ENCODE measurements at places on chromosomes 1 and 21.

DNA sequence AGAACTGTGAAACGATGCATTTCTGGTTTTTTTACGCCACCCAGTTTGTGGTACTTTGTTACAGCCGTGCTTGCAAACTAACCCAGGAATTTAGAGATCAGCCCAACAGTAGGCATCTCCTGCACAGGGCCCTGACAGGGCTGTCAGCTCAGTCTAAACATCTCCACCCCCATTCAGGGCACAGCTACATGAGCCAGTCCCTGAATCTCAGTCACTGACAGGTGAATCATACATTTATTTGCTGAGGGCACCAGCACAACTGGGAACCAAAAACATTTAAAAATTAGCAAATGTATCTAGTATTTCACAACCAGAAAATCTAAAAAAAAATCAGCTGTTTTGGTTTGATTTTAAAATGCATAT, 30.7 kb downstream of the PRDX6 start:
- DNase-seq, result no peak

DNA sequence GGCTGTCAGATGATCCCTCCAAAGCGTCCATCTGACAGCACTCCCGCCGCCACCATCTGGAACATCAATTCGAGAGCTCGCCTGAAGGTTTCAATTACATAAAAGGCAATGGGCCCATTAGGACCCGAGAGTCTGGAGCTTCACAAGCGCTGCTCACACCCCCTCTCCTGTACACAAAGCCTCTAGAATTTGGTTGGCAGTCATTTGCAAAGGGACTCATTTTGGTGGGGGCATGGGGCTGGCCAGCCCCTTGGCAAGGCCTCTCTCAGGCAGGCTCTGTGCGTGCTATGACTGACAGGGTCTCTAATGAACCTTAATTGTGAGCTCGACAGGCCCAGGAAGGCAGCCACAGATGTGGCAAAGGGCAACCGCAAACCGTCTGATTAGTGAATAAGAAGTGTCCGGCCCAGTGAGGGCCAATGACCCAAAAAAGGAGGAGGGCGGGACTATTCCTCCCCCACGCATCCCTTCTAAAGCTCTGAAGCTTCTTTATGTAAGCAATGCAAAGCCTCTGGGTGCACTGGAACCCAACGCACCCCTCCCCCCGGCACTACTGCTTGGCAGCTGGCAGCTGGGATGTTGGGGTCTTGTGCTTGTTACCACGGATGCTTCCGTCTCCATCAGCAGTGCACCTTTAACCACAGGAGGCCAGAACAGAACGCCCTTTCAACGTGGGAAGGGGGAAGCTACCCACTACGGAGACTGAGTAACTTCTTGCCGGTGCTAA, 79.4 kb downstream of the CAPZB start:
- DNase-seq, result no peak

GRCh38 chr1:58395355-58395754, 151.2 kb downstream of the OMA1 start:
- peak; percentile 63 for DNase-seq

GRCh38 chr21:29209696-29210095, 79.3 kb downstream of the MAP3K7CL start:
- DNase-seq, result no peak

GRCh38 chr1:18937539-18937938, 18.9 kb downstream of the IFFO2 start:
- no peak for DNase-seq

DNA sequence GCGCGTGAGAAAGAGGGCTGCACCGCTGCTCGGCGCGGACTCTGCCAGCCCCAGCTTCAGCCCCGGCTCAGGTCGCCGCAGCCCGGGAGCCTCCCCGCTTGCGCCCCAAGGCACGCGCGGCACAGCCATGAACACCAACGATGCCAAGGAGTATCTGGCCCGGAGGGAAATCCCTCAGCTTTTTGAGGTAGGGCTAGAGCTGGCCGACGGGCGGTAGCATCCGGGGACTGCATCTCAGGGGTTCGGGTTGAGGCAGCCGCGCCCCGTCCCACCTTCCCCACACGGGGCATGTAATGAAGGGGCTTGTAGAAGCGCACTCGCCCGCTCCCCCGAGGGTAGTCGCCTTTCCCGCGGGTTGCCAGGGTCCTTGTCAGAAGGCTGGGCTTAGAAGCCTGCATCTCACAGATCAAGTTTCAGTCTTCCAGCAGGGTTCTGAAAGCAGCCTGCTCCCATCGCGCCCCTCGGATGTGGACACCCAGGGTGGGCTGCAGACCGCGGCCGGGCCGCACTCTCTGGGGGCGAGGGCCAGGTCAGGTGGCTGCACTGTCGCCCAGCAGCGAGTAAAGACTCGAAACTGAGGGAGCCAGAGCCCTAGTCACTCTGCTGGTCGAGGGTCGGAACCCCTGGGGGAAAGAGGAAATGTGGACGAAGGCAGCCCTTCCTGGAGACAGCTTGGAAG, 507 bp downstream of the AK5 start:
- no peak for DNase-seq

DNA sequence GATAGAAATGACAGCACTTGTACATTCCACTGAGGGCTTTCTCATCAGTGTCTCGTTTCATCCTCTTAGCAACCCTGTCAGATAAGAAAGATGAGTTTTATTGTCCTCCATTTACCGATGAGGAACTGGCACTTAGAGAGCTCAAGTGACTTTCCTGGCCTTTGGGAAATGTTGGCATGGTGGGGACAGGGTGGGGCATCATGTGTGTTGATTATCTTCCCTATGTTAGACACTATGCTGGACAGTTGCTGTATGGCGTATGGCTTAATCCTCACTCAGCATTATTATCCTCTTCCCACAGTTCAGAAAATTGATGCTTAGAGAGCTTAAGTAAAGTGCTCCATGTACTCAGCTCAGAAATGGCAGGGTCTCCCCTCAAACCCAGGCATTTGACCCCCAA, 163.2 kb downstream of the CAMTA1 start:
- no peak for DNase-seq

DNA sequence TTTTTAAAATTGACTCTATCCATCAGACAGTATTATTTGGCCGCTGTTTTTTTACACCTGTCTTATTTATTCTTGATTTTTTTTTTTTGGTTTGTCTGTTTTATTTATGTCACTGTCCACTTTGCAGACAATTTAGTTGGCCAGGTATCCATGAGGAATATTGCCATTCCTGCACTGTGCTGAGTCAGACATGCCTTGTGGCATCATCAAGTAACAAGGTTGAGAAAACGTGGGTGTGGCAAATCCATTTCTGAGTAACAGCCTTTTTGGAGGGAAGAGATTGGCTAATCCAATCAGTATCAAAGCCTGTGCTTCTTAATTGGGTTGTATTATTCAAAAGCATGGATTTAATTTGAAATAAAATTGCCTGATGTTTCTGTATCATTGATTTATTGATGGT, 463.1 kb downstream of the USP25 start:
- no peak for DNase-seq

DNA sequence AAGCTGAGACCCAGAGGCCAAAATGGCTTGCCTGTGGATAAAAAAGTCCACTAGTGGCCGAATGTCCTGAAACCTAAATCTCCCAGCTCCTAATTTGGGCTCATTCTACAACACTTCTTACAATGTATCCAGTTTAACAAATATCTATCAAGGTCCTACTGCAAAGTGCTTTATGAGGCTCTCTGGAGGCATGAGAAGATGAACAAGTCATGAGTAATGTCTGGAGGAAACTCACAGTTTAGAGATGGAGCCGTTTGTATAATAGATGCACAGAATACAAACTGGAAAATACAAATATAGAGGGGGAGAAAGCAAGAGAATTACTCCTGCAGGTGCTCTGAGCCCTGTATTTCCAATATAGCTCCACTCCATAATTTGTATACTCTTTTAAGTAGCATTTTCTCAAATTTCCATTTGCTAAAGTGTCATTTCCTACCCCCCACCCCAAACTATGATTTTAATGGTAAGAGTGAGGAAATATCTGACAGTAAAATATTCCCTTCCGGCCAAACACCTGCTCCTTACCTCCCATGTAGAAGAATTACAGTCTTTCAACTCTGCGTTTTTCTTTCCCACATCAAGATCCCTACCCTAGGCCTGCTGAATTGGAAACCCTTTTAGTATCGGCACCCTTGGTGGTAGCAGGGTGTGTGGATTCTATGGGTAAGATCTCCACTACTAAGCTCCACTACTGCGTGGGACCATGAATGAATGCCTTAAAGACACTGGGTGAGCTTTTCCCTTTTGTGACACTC, 3.3 kb upstream of the ADAMTS5 start:
- DNase-seq, result no peak

GRCh38 chr1:34742667-34743270, 12.1 kb upstream of the GJB5 start:
- no peak for DNase-seq

GRCh38 chr1:205350691-205351141, 6.0 kb downstream of the KLHDC8A start:
- no peak for DNase-seq

DNA sequence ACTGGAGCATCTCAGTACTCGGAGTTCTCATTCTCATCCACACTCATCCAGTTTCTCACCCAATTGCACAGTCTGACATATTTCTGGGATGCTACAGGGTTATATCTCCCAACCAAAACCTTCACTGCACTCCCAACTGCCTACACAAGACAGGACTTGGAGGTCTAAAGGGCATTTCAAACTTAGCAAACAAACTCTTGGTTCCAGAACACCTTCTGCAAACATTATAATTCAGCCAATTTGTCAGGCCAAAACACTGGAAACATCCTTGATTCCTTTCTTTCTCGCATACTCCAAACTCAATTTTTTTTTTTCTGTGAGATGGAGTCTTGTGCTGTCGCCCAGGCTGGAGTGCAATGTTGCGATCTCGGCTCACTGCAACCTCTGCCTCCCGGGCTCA, 7.9 kb downstream of the SLAMF1 start:
- no peak for DNase-seq

DNA sequence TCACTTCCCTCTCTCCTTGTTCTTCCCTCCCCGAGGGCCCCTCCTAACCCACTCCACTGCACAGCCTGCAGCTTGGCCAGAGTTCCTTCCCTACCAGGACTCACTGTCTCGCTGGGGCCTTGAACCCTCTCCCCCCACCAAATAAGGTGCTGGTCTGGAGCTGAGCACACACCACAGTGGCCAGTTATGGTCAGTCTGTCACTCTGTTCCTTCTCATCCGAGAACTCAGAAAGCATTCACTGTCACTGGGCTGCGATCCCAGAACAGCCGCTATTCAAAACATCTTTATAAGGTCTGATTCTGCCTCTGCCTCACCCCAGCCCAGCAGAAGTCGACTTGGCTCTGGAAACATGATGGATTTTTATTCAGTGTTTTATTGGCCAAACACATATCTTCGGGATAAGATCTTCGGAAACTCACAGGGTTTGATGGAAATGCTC, 19.8 kb upstream of the LBR start:
- DNase-seq, result no peak

DNA sequence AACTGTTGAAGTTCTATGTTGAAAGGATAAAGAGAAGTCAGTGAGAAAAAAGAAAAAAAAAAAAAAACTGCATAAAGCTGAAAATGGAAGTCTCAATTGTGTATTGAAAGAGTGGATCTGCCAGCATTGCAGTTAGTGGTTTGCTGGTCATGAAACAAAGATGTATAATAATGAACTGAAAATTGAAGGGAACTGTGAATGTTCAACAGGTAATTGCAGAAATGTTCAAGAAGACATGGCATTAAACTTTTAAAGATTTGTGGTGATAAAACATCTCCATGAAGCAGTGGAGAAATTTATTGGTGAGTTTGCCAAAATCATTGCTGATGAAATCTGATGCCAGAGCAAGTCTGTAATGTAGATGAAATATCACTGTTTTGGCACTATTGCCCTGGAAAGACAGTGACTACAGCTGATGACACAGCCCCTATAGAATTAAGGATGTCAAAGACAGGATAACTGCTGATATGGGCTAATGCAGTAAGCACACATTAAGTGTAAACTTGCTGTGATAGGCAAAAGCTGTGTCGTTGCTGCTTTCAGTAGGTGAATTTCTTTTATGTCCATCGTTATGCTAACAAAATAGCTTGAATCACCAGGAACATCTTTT, 71.0 kb downstream of the RD3 start:
- no peak for DNase-seq

- peak; percentile 78 for DNase-seq
These were observed at the start of gene KIF2C for GRCh38 chr1:44739307-44740178. KIF2C (plus strand) TSS chr1:44739837; CDS start chr1:44739933, 96 bp downstream.

DNA sequence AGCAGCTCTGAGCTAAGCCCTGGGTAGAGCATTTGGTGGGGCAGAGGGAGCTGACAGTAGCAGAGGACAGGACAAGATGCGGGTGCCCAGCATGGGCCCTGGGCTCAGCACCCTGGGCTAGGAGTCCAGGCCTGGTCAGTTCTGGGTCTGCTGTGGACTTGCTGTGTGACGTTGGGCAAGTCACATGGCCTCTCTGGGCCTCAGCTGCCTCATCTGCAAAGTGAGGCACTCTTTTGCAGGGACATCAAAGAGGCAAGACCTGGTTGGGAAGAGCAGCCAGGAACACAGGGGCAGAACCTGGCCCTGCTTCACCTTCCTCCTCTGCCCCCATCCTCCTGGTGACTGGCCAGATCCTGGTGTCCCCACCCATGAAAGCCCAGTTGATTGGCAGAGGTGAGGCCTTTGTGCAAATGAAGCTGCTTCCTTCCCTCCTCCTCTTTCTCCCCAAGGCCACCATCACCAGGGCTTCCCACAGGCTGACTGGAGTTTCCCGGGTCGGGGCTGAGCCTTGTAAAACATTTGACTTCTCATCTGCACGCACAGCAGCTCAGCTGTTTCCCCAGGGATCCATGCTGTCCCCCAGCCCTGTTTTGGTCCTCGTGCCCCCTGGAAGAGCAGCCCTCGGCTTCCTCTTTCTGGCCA, 350.5 kb downstream of the MATN1 start:
- DNase-seq, result no peak

DNA sequence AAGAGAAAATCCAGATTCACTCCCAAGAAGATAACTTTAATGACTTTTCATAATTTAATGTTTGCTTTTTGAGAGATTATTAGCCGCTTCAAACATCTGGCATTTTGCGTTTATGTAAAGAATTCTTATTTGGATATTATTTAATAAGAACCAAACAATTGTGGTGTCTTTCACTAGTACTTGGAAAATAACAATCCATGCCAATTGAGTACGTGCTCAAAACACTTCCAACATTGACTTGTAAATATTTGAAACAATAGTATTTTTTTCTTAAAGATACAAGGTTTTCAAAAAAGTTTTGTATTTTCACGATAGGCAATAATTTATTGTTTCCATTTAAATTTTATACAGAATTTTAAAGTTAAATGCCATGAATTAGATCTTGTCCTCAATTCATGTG, 498.7 kb downstream of the AMY1C start:
- no peak for DNase-seq

- DNase-seq, result no peak
These were observed 110.0 kb downstream of the RGL1 start for GRCh38 chr1:183914891-183915290.
